ENCODE measurements at places on chromosomes 16 and 17.

DNA sequence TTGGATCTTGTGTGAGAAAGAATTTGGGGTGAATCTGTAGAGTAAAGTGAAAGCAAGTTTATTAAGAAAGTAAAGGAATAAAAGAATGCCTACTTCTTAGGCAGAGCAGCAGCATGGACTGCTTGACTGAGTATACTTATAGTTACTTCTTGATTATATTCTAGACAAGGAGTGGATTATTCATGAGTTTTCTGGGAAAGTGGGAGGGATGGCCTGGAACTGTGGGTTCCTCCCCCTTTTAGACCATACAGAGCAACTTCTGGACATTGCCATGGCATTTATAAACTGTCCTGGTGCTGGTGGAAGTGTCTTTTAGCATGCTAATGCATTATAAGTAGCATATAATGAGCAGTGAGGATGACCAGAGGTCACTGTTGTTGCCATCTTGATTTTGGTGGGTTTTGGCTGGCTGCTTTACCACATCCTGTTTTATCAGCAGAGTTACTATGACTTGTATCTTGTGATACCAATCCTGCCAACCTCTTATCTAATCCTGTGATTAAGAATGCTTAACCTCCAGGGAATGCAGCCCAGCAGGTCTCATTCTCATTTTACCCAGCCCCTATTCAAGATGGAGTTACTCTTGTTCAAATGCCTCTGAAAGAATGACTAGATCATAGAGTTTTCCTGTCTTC is 58.7 kb downstream of the HSD17B2 start:
- DNase-seq: no peak

GRCh38 chr17:81867991-81868673 is 3.0 kb downstream of the ARHGDIA start:
- DNase-seq: no peak

GRCh38 chr16:24151482-24151939 is 104.6 kb upstream of the CACNG3 start:
- DNase-seq: no peak

DNA sequence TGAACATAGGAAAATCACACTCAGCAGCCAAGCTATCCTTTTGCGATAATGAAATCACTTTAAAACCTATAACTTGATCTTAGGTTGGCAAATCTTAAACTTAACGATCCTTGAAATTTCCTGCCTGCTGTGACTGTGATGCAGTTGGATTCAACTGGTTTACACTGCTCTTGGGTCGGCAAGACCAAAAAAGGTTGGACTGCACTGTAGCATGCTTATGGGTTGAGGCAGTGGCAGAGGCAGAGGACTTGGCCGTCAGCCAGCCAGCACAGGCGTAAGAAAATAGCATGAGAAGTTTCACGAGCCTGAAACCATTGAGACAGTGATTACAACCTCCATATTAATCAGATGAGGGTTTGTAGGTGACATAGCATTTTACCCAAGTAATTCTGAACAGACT is 21.4 kb downstream of the WSB1 start:
- peak; percentile 19 for DNase-seq

DNA sequence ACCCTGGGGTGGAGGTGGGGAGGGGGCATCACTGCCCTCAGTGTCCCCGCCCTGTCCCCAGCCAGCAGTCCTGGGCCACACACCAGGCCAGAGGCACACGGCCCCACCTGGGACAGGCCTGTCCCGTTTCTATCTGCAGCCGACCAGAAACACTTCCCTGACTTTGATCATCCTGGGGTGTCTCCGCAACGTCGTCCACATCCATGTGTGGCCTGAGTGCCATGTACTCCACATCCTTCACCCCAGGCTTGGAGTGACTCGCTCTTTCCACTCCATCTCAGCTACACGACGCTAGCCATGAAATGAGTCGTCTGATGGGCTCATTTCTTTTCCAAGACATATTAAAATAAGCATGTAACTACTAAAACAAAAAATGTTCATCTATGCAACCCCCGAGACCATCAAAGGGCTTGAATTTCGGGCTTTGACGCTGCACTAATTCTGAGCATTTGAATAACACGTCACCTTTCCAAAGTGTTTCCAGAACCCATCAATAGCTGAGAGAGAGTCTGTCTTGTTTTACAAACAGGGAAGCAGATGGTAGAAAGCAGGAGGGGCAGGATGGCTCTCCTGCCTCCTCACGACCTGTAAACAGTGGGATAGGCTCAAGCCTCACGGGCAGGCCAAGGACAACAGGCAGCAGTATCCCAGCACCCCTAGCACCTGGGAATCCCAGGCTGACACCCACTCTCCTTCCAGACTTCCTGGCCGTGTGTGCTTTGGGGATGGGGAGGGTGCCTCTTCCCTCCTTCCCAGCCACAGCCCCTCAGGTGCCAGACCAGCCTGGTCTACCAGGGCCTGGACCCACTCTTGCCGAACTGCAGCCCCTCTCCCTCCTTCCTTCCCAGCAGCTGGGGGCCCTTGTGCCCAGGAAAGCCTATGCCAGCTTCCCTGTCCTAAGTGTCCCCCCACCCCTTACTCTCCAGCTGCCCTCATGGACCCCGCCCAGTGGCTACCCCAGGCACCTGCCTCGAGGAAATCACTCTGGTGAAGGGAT is 20.0 kb upstream of the RASD1 start:
- DNase-seq: peak; percentile 28

- DNase-seq: no peak
Observed at GRCh38 chr16:559411-560203, 587 bp upstream of the PRR35 start.

DNA sequence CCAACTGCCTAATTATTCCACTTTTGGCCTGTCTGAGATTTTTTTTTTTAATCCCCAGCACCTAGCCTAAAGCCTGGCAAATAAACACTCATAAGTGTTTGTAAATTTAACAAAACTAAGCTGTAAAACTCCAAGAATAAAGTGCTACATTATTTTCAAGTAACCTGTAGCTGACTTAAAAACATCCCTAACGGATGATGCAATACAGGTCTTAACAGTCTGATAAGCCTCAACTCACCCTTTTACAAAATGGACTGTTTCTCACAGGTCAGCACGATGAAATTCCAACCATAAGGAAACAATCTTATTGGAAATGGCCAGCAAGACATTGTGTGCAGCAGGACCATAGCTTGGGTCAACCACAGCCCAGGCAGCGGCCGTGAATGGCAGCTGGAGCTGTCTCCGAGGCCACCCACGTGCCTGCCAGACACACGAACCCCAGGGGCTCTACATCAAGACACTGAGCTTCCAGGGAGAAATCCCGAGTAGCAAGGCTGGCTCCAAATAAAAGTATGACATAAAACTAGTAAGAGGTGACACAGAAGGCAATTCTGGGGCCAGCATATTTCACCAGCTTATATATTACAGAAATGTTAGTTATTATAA is 58.9 kb downstream of the NDEL1 start:
- no peak for DNase-seq
